ENCODE measurements at places on chromosomes 4 and X.

GRCh38 chrX:71618303-71618721 is at the start of gene CXCR3:
TSS of gene CXCR3 (minus strand) at chrX:71618511. CDS start at chrX:71618449, 62 bp downstream.
- DNase-seq: peak; percentile 54

GRCh38 chr4:3765271-3766035 is 732 bp upstream of the ADRA2C start:
- DNase-seq: no peak

DNA sequence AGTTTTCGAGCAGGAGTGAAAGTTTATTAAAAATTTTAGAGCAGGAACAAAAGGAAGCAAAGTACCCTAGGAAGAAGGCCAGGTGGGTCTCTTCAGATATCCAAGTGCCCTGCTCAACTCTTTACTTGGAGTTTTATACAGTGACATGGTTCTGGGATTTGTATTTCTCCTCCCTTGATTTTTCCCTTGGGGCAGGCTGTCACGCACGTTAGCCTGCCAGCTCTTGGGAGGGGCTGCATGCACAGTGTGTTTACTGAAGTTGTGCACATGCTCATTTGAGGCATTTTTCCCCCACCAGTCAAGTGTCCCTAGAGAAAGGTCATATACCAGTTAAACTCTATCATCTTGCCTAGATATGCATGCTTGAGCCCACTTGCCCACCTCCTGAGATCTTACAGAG is 102.5 kb upstream of the GABRA2 start:
- no peak for DNase-seq

- DNase-seq: no peak
Observed at GRCh38 chrX:24702362-24703184, 8.9 kb downstream of the POLA1 start.

DNA sequence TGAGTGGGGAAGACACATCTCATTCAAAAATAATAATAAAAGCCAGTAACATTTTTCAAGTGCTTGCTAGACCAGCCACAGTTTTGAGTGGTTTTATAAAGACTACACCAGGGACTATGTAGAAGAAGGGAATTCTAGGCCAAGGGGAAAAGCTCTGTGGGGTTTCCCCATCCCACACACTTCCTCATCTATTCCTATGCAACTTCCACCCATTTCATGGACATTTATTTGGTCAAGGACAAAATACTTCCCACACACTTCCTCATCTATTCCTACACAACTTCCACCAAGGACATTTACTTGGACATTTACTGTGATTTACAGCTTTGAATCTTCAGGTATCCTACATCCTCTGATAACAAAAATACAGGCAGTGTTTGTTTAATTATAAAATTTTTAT is 86.5 kb upstream of the KLF3 start:
- no peak for DNase-seq

DNA sequence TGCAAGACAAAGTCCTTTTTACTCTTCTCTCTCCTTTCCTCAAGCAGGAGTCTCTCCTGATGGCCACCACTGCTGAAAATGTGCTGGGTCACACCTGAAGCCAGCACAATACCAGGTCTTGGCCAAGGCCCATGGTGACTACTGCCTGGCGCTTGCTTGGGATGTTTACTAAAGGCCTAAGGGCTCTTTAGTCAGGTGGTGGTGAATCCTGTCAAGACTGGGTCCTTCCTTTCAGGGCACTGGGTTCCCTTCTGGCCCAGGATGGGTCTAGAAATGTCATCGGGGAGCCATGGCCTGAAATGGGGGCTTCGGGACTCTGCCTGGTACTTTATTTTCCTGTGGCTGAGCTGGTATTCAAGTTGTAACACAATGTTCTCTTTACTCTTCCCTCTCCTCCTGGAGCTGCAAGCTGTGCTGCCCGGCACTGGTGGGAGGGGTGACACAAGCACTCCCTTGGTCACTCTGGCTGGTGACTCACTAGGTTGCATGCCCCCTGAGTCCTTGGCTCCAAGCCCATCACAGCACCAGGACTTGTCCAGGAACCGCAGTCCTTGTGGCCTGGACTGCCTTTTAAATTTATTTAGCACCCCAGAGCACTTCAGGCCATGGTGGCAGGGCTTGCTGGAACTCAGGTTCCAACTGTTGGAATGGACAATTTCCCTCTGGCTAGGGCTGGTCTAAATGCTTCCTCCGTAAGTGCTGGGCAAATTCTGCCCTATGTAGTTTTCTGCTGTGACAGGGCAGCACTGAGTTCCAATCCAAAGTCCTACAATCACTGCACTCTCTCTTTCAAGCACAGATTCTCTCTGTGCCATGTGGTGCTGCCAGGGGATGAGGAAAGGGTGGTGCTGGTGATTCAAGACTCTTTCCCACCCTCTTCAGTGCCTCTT is 11.3 kb downstream of the ARL13A start:
- DNase-seq: no peak

DNA sequence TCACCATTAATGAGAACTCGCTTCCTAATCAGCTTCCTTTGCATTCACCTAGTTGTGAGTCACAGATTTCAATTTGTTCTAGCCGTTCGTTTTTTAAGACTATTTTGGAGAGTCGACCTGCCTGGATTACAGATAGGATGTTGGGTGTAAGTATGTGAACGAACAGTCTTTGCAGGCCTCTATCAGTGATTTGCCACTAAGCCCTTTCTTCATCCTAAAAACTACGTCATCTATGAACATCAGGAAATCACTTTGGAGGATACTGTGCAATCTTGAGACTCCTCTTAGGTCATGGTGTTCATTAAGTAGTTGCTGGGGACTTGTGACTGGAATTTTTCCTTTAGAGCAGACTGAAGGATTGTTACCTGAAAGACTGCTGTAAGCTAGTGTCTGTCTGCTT is 1.1 kb downstream of the POLA1 start:
- DNase-seq: no peak

DNA sequence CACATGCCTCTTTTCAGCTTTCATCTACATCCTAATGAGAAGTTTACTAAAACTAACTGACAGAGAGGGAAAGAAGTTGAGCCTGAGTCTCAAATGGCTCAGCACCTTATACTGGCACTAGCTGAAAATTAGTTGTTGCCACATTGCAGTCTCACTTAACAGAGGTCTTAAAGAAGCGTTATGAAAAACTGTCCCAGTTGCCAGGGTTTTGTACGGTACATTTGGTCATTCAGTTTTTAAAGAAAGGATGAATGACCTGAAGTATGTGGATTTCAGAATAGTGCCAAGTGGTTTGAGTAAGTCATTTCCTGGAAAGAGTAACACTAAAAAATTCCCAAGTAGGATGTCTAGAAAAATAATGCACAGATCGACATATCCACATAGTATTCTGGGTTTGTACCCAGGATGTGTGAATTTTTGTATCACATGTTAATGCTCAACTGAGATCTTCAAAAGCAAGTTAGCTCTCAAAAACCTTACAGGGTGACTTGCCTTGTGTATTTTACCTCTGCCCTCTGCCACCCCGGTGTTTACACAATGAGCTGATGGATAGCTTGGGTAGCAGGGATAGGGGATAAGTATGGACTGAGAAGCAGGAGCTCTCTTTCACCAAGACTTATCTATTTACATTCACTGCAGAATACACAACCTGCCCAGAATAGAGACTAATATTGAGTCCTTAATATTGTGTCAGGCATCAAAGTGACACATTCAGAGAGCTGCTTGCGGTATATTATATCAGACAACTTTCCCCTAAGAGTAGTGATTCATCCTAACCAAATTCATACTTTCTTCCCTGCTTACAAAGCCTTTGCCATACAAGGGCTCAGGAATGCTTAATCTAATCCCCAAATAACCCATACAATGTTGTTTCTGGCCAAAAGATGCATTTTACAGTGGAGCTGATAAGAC is 1075.7 kb upstream of the PABPC4L start:
- DNase-seq: no peak

- DNase-seq: peak; percentile 65
Observed at GRCh38 chrX:153953342-153953830, 8.9 kb upstream of the RENBP start.

DNA sequence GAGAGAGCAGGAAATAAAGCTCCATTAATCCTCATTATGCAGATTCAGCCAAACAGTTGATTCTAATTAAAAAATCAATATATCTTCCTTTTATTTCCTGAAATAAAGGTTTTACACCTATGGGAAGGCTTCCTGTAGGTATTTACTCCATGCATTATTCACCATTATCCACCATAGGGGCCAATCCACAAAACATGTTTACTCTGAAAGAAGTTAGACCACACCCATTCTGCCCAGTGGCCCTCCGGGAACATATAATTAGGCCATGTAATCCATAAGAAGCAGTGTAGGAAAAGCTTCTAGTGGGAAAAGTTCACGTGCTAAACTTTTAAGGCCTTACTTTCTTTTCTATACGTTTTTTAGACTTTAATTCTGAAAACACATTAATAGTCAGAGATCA is 57.7 kb downstream of the SAT1 start:
- no peak for DNase-seq

DNA sequence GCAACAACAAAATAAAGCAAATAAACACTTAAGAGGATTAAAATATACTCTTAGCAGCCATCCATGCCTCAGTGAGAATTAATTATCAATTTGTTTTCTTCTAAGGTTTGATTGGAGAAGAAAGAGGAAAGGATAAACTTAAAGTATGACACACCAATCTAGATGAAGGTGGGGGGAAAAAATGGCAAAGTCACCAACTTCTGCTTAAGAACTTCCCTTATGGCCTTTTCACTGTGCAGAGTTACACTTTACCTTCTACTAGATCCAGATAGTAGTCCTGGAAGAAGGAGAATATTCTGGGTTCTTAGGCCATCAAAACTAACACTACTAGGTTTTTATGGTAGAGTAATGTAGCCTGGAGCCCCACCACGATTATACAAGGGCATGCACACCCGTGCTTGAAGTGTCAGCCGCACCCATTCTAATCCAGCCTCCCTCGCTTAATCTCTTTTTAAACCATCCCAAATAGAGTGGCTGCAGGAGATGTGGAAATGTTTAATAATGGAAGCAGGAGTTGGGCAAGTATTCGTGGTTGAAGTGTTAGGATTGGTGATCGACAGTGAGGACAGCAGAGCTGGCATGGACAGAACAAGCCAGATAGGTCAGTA is 14.1 kb downstream of the ENPEP start:
- DNase-seq: no peak

DNA sequence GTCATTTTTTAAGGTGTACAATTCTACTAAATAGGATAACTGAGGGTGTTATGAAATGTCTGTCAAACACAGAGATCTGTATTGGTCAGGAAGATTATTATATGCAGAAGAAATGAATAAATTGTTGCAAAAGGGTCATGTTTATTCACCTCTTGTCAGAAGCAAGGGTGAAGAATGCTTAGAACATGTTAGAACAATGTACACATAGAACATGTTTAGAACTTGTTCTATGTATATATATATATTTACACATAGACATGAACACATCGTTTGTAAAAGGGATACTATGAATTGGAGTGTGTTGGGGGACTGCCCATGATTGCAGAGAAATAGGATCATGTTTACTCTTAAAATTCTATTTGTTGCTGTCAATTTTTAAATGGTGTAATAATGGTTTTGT is 28.0 kb upstream of the TMEM150C start:
- no peak for DNase-seq

GRCh38 chr4:71009890-71010588 is 16.6 kb downstream of the DCK start:
- DNase-seq: no peak

GRCh38 chrX:55524487-55524886 is 34.8 kb upstream of the USP51 start:
- no peak for DNase-seq

DNA sequence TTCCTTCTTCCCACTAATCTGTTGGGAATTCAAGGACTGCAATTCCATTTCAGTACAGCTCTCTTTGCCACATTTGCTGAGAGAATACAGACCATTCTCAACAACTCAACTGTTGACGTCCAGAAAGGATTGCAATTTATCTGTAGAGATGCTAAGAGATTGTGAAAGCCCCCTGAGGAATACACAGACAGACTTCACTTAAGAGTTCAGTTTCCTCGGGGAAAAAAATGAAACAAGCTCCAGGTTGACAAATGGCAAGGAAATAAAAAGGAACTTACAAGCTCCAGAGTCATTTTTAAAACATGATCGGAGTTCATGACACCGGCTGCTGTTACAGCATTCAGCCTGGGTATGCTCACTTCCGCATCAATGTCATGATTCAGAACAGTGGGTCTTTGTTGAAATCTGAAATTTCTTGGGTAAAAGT is 13.8 kb downstream of the TLR10 start:
- no peak for DNase-seq

GRCh38 chr4:29415771-29416170 is 1304.4 kb upstream of the PCDH7 start:
- DNase-seq: no peak

GRCh38 chr4:133972586-133972985 is 229.0 kb downstream of the PABPC4L start:
- no peak for DNase-seq

- no peak for DNase-seq
Observed at GRCh38 chrX:44080083-44080482, 106.9 kb upstream of the NDP start.

DNA sequence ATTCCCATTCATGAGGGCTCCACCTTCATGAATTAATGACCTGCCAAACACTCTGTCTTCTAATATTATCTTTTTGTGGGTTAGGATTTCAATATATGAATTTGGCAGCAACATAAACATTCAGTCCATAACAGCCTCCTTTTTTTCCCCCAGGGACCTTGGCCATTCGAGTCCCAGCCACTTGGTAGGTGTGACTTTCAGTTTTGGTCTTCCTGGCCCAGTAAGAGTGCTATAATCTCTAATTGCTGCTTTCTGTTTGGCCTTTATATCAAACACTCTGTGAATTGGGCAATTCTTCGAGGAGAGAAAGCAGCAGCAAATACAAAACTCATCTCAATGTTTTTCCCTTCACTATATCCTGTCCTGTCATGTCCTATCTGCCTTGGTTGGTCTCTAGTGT is 12.4 kb upstream of the RADX start:
- no peak for DNase-seq

- no peak for DNase-seq
Observed at GRCh38 chr4:185792384-185793115, 19.4 kb downstream of the SORBS2 start.

DNA sequence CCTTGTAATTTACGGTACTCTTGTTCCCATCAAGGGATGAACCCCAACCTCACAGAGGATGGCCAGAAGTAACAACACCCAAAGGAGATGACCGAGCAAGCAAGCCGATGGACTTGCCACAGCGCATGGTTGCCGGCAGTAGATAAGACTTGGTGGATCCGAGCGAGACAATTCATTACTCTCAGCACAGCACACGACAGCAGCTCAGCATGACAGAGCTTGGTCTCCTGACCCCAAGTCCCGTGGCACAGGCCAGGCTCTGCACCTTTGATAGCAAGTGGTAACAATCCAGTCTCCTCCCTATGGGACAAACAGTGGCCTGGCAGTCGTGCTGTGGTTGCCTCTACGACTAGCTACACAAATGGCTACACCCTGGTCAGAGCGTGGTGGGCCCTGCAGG is 26.3 kb downstream of the RWDD4 start:
- DNase-seq: no peak

GRCh38 chr4:76584241-76585152 is 149.5 kb downstream of the SHROOM3 start:
- DNase-seq: no peak
